ENCODE measurements at places on chromosomes 16 and 17.

GRCh38 chr16:441447-441846 is 16.0 kb downstream of the RAB11FIP3 start:
- no peak for DNase-seq

DNA sequence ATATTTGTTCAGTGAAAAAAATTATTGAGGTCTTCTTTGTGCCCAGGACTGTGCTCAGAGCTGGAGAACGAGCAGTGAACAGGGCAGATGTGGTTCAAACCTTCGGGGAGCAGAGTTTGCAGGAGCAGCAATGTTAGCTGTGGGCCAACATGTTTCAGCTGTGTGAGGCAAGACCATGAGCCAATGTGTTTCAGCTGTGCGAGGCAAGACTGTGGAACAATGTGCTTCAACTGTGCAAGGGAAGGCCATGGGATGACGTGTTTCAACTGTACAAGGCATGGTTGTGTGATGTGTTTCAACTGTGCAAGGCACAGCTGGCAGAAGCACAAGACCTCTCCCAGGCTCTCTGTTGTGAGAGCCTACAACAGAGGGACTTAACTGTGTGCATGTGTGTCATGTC is 35.2 kb upstream of the SDK2 start:
- DNase-seq, result no peak

- DNase-seq, result no peak
These were observed 4.6 kb upstream of the SOCS1 start for GRCh38 chr16:11260596-11260966.

- DNase-seq, result no peak
These were observed 61.9 kb upstream of the GSE1 start for GRCh38 chr16:85550953-85551924.

- peak; percentile 54 for DNase-seq
These were observed at the start of gene ZNF629 for GRCh38 chr16:30786936-30787612. TSS of gene ZNF629 (minus strand) at chr16:30787205. CDS start at chr16:30784482, 2,723 bp downstream.

DNA sequence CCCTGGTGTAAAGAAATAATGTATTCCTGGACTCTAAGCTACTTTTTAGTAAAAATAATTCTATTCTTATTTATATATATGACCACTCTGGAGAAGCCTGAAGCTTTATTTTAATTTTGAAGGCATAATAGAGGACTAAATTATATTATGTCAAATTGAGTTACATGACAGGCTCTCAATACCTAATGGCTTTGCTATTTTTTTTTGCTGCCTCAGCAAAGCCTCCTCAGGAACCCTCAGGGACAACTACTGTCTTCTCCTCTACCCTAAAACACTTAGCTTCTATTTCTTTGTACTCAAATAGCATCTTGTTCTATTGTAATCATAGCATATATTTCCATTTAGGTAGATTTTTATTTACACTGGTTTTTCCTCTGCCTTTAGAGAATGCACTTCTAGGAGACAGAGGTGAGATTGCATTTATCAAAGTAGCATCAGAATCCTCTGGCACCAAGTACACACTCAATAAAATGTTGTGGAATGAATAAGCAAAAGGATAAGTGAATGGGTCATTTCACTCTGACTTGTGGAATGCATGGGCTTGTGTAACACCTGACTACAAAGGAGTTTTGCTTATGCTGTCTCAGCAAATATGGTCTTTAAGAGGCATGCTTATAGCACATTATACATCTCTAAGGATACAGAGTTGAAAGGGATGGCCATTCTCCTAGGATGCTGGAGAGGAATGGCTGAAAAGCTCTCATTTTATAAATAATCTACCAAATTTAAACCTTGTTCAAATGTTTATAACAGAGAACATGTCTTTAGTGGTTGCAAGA is 605.2 kb downstream of the KCNJ2 start:
- DNase-seq, result no peak

DNA sequence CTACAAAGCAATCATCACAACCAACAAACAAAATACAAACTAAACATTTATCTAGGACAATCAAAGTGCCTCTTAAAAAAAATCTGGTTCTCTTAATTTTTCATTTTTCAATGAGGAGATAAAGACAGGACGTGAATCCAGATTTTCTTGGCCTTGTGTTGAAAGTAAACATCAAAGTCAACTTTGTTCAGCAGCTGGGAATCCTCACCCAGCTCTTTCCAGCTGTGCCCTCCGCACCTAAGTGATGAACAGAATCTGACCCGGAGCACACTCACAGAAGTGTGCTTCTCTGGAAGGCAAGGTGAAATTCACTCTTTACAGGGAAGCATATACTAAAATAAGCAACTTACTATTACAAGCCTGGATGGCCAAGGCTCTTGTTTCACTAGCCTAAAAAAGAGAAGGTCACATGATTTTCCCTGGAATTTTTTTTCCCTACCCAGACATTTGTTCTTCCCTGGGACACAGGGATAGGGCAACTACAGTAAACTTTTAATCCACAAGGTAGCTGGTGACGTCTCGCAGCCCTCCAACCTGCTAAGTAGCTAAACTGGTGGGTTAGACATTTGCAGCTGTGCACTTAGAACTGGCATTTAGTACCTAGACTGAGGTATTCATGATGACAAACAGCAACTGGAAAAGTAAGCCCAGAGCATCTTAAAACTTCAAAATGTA is 3.2 kb downstream of the WIPI1 start:
- no peak for DNase-seq

DNA sequence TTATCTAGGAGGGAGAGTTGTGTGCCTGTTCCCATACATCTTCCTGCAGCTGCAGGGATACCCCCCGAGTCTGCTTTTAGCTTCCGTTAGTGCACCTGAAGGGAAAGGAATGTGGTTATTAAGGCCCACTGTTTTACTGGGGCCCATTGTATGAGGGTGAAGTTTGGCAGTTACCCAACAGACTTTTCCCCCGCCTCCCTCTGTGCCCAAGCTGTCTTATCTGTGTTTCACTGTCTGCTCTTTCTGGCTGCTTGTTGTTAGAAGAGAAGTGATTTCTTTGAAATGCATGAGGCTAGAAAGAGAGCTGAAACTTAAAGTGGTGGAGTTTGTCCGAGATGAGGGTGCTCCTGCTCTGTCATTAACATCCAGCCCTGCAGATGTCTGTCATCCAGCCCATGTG is 7.4 kb upstream of the OR1A2 start:
- peak; percentile 62 for DNase-seq

- no peak for DNase-seq
These were observed 164.5 kb upstream of the PIRT start for GRCh38 chr17:11002417-11002816.

GRCh38 chr17:16934836-16935235 is 37.1 kb downstream of the TNFRSF13B start:
- DNase-seq, result no peak

DNA sequence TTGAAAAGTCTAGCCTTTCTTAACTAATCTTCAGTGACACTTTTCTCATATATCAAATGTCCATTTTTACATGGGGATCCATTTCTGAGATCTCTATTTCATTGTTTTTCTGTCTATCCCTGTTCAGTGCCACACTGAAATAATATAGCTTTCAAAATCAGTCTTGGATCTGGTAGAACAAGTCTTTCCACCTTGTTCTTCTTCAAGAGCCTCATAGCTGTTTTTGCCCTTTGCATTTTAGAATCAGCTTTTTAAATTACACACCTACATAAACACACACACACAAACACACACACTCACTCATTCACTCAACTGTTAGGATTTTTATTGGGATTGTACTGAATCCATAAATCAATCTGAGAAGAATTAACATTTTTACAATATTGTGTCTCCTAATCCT is 19.2 kb downstream of the GSDMB start:
- no peak for DNase-seq
